ENCODE measurements at places on chromosomes 1 and 21.

DNA sequence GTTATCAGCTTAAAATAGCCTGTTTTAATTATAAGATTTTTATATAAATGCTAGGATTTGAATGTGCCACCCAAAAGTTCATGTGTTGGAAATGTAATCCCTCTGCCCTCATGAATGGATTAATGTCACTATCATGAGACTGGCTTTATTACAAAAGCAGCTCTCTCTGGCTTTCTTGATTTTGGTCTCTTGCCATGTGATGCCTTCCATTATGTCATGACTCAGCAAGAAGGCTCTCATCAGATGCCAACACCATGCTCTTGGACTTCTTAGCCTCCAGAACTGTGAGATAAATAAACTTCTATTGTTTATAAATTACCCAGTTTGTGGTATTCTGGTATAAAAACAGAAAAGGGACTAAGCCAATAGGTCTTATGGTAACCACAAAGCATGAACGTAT, 6.9 kb upstream of the PRSS38 start:
- no peak for DNase-seq

DNA sequence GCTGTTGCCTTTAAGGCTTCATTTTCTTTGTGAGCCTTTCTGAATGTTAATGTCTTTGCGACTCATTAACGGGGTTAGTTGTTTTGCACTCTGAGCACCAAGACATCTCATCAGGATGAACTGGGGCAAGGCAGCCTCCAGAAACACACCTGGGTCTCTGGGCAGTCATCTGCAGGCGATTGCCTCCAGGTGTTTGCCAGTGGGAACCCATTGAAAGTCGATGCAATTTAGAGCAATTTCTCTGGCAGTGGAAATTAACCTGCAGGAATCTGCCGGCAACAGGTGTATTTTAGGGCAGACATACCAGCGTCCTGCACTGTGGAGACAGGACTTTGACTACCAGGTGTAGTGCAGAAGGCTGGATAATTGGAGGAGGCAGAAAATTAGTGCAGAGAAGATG, 661.0 kb upstream of the PTBP2 start:
- DNase-seq = no peak

- no peak for DNase-seq
These were observed 262.1 kb downstream of the AKT3 start for GRCh38 chr1:243587823-243588560.

DNA sequence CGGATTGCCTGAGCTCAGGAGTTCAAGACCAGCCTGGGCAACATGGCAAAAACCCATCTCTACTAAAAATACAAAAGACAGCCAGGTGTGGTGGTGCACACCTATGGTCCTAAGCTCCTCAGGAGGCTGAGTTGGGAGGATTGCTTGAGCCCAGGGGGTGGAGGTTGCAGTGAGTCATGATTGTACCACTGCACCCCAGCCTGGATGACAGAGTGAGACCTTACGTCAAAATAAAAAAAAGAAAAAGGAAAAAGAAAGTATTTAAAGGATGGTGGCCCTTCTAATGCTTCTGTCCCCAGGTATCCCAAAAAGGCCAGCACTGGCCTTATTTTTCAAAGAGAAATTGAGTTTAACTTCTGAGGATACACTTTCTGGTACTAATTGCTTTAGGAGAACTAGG, 1.7 kb downstream of the IKBKE start:
- DNase-seq = no peak

DNA sequence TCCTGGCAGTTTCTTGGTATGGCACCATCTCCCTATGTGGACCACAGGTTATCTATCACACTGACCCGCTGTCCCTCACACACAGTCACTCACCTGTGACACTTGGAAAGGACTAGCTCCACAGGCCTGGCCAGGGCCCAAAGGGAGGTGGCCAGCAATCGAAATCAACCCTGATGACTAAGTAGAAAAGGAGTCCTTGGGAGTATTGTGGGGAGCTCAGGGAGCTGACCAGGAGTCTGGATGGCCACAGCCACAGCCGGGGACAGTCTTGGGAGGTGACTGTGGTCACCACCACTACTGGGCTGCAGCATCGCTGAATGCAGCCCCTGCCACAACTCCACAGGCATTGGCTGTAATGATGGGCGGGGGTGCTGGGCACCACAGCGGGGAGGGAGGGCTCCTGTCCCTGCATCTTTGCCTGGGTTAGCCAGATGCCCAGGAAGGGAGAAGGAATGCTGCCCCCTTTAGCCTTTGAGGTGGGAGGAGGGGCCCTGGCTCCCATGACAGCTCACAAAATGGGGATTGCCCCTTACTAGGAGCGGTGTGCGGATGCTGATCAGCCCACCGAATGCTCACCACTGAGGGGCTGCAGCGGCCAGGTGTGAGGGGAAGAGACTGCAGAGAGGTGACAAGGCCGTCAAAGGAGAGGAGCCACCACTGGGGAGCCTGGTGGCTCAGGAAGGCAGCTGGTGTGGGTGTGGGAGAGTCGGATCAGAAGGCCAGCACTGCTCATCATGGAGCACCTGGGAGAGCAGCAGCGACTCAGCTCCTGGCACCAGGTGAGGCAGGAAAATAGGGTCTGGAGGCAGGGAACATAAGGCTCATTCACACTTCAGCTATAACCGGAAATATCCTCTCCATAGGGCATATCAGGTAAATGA, 61.3 kb downstream of the H3-3A start:
- no peak for DNase-seq

DNA sequence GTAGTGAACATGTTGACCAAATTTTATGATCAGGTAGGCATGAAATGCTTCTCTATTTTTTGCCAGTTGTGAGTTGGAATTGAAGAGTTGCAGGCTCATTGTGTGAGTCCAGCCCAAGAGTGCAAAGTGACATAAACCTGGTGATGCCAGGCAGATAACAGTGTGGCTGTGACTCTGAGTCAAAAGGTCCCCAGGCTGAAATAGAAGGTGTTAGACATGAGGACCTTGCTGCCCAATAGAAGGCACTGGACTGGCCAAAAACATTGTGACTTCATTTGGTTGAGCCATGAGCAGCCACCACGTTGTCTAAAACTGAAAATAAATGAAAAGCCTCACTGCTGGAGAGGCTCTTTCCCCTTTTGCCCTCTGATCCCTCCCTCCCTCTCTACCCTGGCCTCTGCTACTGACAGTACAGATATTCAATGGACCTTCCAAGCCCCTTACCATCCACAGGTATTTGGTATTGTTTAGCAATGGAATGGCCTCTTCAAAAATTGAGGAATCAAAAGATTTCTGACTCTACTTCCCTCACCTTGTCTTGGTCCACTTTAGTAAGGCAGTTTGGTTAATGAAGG, 67.8 kb upstream of the ABCD3 start:
- no peak for DNase-seq

DNA sequence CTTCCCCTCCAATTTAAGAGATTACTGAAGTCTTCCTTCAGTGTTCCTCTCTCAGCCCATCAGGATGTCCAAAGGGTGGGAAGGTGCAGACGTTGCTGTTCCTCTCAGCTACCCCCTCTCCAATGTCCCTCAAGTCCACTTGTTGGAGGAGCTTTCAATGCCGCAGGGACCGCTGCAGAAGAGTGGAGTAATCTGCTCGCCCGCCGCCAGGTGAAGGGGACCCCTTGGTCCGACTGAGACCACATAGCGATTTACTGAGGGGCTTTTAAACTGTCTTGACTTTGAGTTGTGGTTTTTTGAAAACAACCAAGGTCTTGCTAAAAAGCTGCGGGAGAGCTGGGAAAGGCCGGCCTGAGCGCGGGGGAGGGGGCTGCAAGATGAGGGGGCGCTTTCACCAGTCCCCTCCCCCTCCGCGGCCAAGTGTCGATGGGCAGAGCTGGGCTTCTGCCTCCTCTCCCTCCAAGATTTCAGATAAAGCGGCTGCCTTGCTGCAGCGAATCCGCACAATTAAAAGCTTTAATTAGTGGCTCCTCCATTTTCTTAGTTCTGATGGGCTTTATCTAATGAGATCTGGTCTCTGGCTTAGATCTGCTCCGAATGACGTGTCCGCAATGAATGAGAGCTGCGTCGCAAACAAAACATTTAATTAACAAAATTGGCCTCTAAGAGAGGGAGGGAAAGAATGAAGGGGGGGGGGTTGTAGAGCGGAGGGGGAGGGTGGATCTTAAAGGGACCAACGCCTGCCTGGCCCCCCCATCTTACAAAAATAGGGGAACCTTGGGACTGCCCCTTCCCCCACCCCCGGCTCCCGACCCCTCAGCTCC, 5.9 kb downstream of the LMO4 start:
- DNase-seq = no peak

DNA sequence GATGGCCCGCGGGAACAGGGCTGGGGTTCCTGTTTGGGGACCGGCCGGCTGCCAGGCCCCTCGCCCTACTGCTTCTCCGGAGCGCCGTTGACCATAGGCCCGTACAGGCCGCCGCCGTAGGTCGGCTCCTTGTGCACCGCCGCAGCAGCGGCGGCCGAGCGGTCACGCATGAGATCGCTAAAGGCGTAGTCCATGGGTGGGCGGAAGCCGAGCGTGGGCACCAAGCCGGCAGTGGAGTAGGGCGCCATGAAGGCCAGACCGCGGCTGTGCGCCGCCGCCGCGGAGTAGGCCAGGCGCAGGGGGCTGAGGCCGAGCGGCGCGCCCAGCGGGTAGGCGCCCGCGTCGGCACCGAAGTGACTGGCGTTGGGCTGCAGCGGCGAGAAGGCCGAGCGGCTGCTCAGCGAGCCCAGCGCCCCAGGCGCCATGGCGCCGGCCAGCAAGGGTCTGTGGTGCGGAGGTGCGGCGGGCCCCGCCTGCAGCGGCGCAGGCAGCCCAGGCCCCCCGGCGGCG, 4.6 kb downstream of the DMRTA2 start:
- DNase-seq = no peak

- no peak for DNase-seq
These were observed 7.4 kb upstream of the TLR5 start for GRCh38 chr1:223150443-223150842.

DNA sequence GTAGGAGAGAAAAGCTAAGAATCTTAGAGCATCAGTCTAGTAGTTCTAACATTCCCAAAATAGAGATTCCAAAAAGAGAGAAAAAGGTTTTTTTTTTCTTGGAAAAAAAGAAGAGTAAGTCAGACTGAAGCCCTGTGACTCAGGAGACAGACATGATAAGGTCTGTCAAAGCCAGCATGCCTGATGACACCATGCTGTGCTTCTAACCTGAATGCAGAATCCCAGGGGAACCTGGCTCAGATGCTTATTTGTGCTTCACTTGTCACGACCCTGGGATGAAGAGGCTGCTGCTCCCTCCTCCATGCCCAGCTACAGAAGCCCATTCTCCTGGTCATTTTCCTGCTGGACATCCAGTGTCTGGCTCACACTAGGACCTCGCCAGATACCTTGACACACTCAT, 44.3 kb downstream of the ERICH3 start:
- no peak for DNase-seq

- DNase-seq = no peak
These were observed 21.9 kb upstream of the ASAP3 start for GRCh38 chr1:23505851-23506250.

DNA sequence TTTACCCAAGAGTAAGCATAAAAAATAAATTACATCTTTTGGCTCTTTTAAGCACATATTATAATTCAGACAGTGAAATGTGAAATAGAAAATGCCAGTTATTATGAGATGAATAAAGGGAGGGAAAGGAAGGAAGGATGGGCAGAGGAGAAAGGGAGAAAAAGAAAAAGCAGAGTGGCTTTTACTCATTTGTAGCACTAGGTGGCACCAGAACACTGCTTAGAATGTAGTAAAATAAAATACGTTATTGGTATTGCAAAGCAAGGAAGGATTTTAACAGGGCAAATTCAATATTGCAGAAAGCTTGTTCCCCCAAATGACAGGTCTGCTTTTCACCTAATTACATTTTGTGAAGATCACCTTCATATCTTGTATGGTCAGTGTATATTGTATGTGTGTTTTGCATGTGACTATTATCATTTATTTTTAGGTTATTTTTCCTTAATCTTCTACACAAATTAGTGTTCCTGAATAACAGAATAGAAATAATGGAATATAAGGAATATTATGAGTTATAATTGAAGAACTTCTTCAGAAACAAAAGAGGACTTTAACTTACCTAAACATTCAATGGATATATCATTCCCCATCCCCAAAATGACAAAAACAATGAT, 9.1 kb upstream of the PCNX2 start:
- no peak for DNase-seq

DNA sequence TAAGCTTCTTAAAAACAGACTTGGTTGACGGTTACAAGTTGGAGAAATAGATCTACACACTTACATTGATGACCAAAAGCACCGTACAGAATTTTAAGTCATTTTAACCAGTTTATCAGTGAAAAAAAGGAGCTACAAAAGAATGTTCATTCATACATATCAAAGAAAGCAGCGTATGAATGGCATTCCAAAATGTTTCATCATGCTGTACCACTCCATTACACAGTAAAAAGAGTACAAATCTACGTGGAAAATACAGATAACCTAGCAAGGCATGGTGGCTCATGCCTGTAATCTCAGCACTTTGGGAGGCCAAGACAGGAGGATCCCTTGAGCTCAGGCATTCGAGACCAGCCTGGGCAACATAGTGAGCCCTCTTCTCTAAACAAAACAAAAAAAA, 40.3 kb downstream of the ZZZ3 start:
- no peak for DNase-seq

GRCh38 chr1:6275826-6276782, 15.2 kb upstream of the GPR153 start:
- DNase-seq = no peak

- DNase-seq = no peak
These were observed 1033.0 kb upstream of the ADGRL2 start for GRCh38 chr1:80767711-80768110.

GRCh38 chr21:44871576-44872269, 1.8 kb downstream of the PTTG1IP start:
- no peak for DNase-seq

DNA sequence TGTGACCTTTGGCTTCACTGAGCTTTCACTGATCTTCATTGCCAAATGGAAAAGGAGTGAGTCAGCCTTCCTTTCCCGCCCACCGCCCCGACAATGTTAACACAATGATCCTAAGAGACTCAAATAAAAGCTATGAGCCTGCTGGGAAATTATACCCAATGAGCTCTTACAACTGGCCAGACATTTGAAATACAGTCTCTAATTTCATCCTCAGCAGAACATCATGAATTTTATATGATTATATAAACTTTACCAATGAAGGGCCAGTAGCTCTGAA, 252.5 kb downstream of the SIPA1L2 start:
- no peak for DNase-seq

Measured in activated CD4-positive, CD25-positive, alpha-beta regulatory T cell (primary cell).